ENCODE measurements at places on chromosomes 1 and 21.

- peak; percentile 94 for DNase-seq
Observed at GRCh38 chr1:100448366-100448765, 89.6 kb upstream of the GPR88 start.

- DNase-seq: no peak
Observed at GRCh38 chr1:218983848-218984247, 189.8 kb upstream of the LYPLAL1 start.

DNA sequence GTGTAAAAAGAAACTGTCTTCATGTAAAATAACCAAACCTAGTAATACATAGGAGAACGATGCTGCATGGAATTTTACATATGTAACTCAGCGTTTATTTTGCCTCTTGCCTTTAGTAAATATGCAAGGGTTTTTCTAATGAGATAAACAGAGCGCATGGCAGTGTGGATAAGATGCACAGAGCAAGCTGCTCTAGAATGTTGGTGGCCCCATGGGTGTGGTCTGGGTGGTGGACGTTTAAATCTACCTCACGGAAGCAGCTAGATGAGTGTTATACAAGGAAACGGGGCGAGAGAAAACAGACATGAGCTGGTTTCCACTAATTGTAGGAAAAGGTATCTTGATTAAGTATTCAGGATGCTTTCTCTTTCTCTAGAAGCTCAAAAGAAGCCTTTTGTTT, 205.9 kb downstream of the DSCAM start:
- no peak for DNase-seq

- DNase-seq: no peak
Observed at GRCh38 chr1:110768605-110769004, 93.9 kb upstream of the KCNA3 start.

DNA sequence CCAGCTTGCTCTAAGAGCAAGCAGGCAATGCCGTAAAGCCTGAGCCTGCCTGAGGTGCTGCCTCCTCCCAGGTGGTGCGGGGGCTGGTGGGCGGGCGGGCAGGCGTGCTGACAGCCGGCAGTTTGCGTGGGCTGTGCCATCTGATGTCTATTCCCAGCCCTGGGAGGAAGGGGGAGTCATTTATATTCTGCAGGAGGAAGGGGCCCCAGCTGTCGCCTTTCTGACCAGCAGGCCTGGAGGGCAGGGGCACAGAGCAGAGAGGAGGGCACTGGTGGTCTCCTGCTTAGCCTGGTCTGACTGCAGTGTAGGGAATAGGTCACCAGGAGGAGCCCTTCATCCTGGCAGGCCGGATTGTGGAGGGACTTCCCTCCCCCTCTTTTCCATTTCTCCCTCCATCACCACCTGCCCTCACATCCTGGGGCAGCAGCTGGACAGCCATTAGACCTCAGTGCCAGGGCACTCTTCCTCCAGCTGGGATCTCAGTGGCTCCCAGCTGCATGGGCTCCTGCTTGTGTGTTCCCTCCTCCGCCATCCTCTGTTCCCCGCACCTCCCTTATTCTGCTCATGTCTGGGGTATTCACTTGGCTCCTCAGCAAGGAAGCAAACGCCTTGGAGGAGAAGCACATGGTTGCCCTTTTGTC, 4.4 kb downstream of the CYB561D1 start:
- DNase-seq: peak; percentile 46
